ENCODE measurements at places on chromosomes 1 and 21.

DNA sequence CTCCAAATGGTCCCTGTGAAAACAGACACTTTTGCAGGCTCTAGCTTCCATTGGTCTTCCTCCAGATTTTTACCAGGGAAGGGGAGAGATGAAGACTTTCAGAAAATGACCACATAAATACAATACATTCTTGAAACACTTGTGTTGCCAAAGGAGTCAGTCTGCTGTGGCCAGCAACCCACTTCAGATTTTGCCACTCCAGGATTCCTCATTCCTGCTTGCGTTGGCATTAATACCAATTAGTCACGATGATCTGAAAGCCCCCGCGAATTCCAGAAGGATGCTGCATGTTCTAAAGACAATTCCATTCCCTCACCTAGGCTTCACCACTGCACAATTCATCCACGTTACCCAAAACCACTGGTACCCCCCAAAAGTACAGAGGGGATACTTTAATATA is 7.9 kb upstream of the BACE2 start:
- DNase-seq: no peak

DNA sequence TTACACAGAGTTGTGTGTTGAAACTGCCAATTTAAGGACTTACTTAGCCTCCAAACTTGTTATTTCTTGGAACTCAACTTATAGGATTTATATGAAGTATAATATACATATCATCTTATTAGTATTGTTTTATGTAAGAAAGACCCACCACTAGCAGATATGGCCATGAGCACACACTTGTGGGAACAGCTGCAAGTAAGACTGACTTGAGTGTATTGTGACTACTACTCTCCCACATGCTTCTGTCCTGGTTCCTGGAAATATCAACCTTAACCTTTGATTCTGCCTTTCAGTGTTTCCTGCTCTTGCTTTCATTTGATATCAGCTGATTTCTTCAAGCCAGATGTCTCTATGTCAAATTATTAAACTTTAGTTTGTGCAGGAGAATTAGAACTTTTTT is 175.3 kb downstream of the MAGI3 start:
- DNase-seq: no peak

GRCh38 chr1:17799642-17800041 is 44.5 kb downstream of the ACTL8 start:
- DNase-seq: no peak

DNA sequence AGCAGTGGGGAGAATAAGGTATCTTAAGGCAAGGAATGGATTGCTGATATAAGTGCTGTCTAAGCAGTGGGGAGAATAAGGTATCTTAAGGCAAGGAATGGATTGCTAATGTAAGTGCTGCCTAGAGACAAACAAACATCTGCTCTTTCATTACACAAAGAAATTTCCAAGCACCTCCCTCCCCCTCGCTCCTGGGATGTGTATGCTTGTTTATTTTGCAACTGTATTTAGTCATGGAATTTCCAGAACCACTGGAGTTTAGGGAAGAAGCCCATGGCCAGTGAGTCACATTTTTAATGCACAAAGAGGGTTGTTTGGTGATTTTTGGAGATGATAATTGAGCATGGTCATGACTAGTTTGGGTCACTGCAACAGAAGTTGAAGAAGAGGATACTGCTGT is 21.5 kb downstream of the PDPN start:
- DNase-seq: no peak

- DNase-seq: no peak
These were observed 25.9 kb upstream of the DNAJC11 start for GRCh38 chr1:6727535-6727934.

All from large intestine (tissue), 12 donors.